Stimulated activated memory B cell treated with anti-CD40 and anti-IgM and Interleukin-4, amounts not matched to agents 10 μg/mL and 1 μg/mL and 100 μg/mL, for 72 hours (primary cell): ENCODE measurements at places on chromosomes 6 and 20.
A peak's percentile ranks its signal among the peaks of the same experiment; 100 is the strongest.

DNA sequence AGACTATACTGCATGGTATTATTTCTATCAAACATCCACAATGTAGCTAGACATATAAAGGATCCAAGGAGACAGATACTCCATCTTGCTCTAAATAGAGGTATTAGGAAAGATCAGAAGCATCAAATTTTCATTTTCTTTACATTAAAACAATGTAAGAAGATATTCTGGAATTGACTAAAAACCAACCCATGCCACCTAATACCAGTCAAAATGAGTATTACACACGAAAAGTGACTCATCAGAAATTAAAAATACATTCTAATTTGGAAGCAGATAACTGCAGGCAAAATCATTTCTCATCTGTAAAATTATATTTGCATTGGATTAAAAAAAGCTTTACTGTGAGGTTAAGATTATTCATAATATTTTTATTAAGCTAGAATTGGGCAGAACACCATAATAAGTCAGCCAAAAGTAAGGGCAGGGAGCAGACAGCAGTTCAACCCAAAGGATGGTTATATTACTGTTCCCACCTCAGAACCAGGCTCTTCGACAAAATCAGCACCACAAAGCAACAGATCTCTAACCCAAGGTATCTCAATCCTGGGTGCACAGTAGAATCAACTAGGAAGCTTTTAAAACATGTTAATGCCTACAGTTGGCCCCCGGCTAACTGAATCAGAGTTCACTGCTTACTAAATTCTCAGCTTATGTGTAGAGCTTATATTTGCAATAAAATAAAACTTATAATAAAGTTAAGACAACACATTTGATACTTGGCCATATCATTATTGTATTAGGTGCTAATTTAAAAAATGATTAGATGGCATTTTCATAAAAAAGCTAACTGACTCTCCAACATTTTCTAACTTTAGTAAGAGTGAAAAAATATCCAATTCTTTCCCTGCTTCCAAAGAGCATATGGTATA is 35.2 kb downstream of the SAMD3 start:
- ATAC-seq: no peak

DNA sequence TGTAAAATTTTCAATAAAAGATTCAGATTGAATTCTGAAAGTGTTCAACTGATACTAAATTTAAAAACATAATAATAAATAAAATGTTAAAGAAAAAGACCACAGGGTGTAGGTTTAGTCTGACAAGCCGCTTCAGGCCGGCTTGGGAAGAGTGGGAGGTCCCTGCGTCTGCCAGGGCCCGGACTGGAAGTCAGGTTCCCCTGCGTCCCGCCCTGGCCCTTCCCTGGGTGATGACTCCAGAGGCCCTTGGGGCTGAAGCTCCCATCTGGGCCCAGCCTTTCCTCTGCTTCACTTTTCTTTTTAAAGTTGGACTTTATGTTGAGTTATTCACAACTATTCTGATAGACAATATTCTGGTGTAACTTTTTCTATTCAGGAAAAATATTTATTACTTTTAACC is 93.3 kb downstream of the SMOC2 start:
- ATAC-seq: no peak

DNA sequence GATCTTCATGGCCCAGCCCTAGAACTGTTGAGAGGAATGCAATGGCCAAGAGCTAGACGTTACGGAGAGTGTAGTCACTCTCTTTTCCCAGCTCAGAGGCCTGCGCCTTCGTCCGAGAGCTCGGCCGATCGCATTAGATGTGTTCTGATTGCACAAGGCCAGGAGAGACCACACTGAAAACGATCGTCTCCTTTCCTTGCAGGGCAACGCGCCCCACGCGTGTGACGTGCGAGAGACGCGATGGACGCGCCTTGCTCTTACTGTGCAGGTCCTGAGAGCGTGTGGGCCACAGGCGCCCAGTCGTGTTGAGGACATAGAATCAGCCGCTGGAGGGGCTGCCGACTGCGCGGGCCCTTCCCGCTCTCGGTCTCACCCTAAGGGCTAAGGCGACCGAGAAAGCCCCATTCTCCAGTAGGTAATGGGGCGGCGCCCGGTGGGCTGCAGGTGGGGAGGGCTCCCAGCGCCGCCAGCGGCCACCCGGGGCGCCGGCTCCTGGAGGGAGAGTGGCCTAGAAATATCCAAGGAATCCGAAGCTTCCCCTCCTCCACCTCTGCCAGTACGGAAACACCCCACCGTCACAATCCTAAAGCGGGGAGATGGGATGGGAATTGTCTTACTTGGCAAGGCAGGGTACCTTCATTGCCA is 26.9 kb downstream of the TFAP2B start:
- ATAC-seq: no peak

DNA sequence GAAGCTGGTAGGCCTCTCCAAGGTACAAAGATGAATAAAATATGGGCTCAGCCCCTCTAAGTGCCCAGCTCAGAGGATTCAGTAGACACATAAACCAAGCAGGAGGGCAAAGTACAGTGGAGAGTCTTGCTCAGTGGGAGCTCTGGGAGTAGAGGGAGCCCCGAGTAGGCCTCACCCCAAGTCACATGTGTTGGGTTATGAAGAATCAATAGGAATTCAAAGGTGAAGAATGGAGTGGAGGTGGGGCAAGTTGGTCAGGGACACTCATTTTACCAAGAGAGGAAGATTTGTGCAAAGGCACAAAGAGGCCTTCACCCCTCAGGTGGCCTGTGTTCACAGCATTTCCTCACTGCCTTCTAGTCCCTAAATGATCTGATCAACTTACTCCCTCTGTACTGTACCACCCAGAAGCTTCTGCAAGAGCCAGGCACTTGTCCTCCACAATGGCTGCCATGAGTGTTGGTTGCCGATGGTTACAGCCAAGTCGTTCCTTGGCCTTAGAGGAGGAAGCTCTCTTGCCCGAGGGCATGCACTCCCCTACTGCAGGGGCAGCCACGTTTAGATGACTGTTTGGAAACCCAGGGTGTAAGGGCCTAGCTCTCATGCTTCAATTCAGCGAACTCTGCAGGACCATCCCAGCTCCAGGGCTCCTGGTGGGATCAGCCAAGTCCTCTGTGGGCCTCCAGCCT is 6.7 kb upstream of the CDKN1A start:
- no peak for ATAC-seq

- no peak for ATAC-seq
Observed at GRCh38 chr6:33211666-33212422, 3.5 kb downstream of the RING1 start.

DNA sequence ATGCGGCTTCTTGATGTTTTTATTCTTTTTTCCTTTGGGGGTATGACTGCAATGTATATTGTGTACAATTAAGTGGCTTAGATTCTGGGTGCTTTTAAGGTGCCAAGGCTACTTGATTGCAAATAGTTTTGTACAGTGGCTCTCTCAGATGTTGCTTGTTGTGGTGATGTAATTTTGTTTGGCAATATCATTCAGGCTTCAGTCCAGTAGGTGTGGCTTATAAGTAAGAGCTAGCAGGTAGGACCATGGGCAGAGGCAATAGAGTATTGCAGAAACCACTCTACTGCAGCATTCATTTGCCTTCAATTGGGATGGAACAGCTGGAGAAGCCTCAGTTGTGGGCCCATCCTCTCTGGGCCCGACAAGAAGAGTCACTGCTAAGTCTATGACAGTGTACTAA is 407.9 kb upstream of the MAN1A1 start:
- ATAC-seq: peak; percentile 12
